NCI-H2171 (cell line): ENCODE measurements at places on chromosomes 2 and 18.
A peak's percentile ranks its signal among the peaks of the same experiment; 100 is the strongest.

- DNase-seq, result no peak
Measured at GRCh38 chr18:58144671-58145285, 100.8 kb downstream of the NEDD4L start.

DNA sequence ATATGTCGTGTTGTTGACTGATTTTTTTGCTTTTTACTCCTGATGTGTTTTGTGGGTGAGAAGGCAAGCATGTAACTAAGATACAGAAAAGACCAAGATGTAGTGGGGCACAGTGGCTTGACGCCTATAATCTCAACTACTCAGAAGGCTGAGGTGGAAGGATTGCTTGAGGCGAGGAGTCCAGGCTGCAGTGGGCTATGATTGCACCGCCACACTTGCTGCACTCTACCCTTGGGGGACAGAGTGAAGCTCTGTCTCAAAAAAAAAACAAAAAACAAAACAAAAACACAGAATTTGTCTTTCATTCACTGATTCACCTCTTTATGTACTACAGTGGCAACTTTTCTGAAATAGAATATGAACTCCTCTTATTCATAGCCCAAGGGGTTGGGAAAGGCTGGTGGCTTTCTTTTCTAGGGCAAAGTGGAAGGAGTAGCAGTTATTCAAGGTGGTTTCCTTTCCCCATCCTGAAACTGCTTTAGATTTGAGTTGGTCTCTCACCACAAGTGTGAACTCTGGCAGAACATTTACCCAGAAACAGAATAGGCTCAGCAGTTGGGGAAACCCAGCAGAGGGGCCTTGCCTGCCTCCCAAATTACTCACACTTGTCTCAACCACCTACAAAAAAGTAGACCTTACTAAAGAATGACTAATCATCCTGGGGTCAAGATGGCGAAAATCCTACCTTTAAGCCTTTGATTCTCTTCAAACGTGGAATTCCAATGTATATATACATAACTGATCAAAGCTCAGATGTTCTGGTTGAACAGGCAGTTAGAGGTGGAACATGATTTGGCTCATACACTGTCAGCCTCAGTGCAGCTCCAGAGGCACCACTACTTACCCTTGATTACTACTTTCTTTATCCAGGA is 6.5 kb downstream of the TANK start:
- DNase-seq, result no peak

GRCh38 chr18:48608581-48608980 is 69.8 kb downstream of the CTIF start:
- peak; percentile 23 for DNase-seq

DNA sequence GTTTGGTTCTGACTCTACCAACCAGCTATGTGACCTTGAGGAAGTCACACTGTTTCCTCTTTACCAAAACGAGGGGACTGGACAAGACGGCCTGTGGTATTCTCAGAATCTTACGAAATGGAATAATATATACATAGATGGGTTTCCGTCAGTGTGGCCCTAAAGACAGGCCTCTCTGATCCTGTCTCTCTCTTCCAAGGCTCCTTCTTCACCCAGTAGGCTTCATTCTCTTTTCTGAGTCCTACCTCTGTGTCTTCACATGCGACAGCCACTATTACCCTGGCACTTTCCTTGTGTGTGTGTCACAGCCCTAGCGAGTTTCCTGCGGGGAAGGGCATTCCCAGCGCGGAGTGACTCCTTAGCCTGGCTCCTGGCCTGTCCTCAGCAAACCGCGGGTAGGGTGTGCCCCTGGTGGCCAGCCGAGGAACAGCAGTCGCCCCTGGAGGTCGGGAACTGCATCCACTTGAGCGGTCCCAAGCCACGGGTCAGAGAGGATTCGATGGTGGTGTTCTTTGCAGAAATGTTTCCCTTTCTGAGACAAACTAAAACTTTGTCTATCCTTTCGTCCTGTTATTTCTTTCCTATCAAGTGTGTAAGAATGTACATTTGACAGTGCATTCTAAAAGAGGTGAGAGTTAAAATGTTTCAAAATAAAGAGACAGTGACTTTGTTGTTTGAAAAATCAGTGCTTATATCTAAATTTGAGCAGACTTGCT is 63.3 kb downstream of the RAB31 start:
- DNase-seq, result no peak

DNA sequence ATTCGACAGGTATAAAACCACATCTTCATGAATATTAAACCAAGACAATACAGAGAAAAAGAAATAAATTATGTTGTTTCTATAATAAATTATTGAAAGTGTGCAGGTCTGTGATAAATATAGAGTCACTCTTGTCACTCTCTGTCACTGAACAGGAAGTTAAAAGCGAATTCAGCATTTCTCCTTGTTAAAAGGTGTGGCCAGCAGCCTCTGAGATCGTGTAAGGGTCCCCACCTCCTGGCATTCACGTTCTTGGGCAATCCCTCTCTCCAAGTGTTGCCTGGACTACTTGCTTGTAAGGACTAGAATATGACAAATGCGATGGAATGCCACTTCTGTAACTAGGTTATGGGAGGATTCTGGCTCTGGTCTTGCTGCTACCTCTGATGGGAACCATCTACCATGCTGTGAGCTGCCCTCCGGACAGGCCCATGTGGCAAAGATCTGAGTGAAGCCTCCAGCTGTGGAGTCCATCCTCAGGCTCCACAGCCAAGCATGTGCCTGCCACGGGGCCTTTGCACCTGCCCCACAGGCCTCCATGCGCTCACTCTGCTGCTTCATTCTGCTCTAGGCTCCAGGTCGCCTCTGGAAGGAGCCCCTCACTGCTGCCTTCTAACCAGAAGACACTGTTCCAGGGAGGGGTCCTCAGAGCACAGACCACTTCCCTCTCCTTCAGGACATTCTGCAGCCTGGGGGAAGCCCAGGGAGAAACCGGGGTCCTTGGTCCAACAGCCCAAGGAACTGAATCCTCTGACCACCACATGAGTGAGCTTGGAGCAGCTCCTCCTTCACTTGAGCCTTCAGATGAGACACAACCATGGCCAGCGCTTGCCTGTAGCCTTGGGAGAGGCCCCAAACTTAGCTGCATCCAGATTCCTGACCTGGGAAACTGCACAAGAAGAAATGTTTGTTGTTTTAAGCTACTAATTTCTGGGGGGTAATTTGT is 202.9 kb upstream of the HDAC4 start:
- no peak for DNase-seq

- no peak for DNase-seq
Measured at GRCh38 chr2:137998503-137998902, 34.2 kb downstream of the HNMT start.

- no peak for DNase-seq
Measured at GRCh38 chr18:57035590-57035989, 111.3 kb upstream of the BOD1L2 start.

- no peak for DNase-seq
Measured at GRCh38 chr2:37458133-37458532, 113.7 kb downstream of the QPCT start.

DNA sequence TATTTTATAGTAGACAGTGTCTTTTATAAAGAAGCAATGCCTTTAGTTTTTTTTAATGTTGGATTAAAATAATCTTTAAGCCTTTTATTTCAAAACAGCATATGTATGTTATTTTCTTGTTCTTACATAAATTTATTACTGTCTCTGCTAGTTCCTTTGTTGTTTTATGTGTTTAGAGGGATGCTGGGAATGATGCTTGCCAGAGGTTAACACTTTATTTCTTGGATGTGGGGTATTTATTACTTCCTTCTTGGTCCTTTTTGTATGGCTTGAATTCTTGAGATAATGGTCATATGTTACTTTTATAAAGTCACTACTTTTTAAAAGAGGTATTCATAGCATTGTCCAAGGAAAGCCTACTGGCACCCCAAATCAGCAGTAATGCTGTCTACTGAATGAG is 63.1 kb downstream of the ANKRD12 start:
- no peak for DNase-seq

DNA sequence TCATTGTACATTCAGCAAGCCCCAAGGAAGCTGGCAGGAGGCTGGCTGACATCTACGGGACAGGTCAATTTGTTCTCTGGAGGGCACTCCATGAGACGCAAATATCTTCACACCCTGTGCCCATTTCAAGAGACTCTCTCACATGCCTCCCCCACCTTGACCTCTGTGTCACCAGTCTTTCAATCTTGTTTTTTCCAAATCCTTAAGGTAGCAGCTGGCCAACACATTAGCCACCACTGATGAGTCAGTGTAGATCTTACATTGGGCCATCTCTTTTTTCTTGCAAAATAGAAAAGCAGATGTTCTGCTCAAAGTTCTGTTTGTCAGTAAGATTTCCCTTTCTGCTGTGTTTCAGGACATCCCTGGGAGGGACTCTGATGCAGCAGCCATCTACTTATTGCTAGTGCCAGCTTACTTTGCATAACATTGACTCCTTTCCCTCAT is 1.7 kb upstream of the DPP4 start:
- DNase-seq, result no peak

- no peak for DNase-seq
Measured at GRCh38 chr18:3848316-3848715, 398.3 kb downstream of the TGIF1 start.

DNA sequence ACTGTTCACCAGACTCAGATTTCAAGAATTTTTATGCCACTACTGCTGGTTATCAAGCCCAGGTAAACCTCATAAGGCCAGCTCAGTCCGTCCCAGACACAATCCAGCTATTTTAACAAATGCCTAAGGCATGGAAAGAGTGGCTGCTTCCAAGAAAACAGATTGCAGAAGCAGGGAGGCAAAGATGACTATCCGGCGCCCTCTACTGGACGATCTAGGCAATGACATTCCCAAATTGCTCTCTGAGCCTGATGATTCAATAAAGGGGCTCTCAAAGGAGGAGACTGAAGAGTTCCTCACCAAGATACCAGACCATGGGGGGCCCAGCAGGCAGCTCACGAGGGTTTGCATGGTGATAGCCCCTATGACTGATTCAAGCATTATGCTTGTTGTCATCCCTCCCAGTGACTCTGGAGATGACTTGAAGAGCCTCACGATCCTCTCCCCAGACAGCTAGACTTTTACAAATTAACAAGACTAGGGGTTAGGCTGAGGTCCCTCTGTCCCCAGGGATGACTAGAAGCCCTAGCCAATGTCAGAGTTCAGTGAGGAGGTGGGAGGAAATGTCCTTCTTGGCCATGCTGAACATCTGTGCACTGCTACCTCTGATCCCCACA is 25.0 kb downstream of the SERPINB8 start:
- peak; percentile 17 for DNase-seq

DNA sequence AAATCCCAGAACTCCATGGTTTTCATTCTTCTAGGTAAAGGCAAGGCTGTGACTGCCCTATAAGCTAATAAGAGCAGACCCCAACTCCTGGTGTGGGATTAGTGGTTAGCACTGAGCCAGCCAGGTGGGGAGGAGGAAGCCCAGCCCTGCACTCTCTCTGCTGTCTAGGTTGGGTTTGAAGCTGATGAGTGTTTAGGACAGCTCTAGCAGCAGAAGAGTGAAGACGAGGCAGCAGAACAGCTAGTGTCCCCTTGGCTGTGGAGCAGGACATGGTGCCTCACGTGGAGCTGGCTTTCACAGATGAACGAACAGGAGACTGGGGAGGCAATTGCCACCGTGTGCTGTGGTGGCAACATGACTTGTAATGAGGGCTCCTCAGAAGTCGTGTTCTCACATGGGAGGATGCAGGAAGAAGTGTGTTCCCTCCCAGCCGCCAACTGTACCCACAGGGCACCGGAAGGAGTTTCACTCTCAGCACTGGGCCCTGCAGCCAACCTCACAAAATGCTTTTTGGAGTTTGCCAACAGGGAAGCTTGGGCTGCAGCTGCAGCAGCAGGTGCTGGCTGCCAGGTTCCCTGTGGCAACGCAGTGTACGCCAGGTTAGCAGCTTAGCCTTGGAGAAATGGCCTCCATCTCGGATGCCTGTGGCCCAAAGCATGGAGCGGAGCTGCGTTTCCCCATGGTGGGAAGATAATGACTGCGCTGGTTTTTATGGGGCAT is 328.2 kb downstream of the SETBP1 start:
- DNase-seq, result no peak

DNA sequence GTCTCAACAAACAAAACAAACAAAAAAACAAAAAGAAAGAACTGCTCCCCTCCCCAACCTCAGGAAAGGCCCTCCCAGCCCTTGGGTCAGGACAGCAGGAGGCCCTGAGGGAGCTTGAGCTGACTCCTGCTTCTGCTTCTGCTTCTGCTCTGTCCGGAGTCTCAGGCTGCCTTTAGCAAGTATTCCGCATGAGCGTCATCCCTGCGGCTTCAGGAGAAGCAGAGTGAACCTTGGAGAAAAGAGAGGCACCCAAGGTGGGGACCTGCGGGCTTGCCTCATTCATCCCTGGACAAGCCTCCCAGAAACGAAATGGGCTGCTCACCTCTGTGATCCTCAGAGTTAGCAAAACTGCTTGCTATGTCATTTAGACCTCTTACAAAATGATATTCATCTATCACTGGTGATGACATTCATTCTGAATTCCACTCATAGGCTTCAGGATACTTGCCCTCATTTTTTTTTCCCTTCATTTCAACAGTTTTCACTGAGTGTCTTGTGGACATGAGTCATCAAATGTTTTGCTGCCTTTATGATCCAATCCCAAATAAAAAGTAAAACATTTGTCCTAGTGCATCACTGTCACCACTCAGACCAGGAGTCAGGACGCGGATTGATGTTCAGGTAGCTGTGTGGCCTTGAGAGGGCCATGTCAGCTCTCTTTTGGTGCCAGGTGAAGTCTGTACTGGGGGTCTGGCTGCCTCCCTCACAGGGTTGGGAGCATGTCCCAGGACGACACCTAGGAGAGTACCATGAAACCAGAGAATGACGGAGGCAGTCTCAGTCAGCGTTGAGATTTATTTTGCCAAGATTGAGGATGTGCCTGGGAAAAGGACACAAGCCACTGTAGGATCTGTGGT is 51.7 kb downstream of the IMPA2 start:
- DNase-seq, result no peak

- no peak for DNase-seq
Measured at GRCh38 chr2:114040826-114041225, 150.9 kb downstream of the ACTR3 start.

DNA sequence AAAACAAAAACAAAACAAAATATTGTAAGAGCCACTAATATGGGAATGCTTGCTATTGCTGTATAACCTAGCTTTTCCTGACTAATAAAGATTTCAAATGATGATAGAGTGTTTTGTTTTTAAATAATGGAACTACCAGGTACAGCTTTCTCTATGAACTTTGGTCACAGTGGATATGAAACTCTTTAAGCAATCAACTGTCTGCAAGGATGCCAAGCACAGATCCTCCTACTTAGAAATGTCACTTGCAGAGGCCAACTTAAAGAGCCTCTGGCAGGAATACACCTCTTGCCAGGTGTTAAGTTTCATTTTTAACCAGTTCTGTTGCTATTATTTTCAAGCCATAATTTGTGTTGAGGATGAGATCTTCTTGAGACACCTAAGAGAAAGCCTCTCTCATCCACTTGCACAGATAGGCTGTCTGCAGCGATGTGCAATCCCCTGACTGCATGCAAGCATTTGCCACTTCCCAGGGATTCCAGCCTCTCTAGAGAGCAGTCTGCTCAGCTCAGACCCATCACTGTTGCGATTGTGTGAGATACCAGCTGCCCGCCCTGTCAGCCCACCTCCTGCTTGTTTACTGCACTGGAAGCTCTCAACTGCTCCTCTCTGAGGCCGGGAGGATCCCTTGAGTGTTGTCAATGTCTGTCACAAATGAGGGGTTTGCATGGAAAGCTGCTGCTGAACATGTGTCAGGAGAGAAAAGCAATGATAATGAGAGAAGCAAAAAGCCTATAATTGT is 86.1 kb upstream of the SCG2 start:
- peak; percentile 56 for DNase-seq
